COR-L47 (cell line): ENCODE measurements at places on chromosomes 6 and 20.

- DNase-seq = no peak
Observed at GRCh38 chr6:33880104-33880678, 76.4 kb upstream of the MLN start.

DNA sequence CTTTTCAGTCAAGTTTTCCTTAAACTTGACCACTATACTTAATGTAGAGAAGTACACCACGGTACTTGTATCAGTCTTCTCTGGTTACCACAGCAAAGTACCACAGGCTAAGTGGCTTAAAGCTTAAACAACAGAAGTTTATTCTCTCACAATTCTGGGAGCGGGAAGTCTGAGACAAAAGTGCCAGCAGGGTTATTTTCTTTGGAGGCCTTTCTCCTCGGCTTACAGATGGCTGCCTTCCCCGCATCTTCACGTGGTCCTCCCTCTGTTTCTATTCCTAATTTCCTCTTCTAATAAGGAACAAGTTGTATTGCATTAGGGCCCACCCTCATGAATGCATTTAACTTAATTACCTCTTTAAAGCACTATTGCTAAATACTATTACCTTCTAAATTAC lies 258.0 kb downstream of the PLCB1 start:
- DNase-seq = no peak

- no peak for DNase-seq
Observed at GRCh38 chr6:42904467-42904866, 11.4 kb upstream of the PTCRA start.

DNA sequence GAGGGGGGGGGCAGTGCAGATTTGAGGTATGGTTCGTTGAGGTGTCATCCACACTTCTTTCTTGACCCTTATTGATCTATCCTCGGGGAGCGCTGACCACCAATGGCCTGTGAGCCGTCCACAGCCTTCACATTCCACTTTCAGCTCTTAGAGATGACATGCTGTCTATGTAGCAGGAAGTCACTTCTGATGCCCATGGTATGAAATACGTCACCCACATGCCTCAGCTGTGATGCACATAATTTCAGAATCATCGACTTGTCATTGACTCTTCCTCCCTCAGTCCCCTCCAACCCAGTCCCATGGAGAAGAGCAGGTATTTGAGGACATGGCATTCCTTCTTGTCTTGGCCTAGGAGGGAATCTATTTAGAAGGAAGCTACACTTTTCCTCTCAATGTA lies 4.7 kb upstream of the ADGRF5 start:
- no peak for DNase-seq

DNA sequence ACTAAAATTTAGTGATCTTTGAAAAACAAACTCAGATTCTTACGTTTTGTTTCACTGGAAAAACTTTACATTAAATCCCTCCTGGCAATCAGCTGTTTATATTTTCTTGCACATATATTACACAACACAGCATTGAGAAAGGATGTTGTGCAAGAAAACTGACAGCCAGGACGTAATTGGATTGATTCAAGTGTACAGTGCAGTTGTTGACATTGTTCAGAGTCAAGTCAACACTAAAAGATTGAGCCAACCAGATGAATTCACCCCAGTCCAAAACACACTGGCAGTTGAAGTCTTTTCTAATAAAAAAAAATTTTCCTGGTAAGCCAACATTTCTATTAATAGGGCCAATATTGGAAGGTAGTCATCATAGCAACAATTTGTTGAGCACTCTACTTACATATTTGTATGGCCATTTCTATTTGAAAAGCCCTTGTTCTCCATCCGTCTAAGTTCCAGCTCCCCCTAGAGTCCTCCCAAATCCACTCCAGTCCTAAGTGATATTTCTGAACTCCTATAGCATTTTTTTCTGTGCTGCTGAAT lies 20.9 kb upstream of the VNN1 start:
- DNase-seq = no peak

GRCh38 chr6:85669735-85670194 lies 27.1 kb upstream of the SYNCRIP start:
- DNase-seq = no peak

GRCh38 chr20:31260326-31260932 lies 3.0 kb downstream of the DEFB115 start:
- peak; percentile 21 for DNase-seq

- no peak for DNase-seq
Observed at GRCh38 chr6:39904946-39905639, 29.2 kb downstream of the MOCS1 start.
